ENCODE measurements at places on chromosomes 11 and 22.

- H3K4me1 ChIP-seq = no peaks in the 10 kb centered on the region
- H3K27me3 ChIP-seq = peaks cover 23% of the 10 kb centered on the region
- no peak overlapping the region for H3K27ac ChIP-seq
- no peak for DNase-seq
These were observed 41.5 kb upstream of the MS4A8 start for GRCh38 chr11:60657888-60658287.

GRCh38 chr11:91394073-91394726 lies 830.4 kb upstream of the FAT3 start:
- no peak overlapping the region for H3K4me3 ChIP-seq
- no peak overlapping the region for H3K27ac ChIP-seq
- no peaks in the 10 kb centered on the region for H3K4me1 ChIP-seq
- no peak for DNase-seq
- no peaks in the 10 kb centered on the region for H3K36me3 ChIP-seq
- no peaks in the 10 kb centered on the region for H3K27me3 ChIP-seq

DNA sequence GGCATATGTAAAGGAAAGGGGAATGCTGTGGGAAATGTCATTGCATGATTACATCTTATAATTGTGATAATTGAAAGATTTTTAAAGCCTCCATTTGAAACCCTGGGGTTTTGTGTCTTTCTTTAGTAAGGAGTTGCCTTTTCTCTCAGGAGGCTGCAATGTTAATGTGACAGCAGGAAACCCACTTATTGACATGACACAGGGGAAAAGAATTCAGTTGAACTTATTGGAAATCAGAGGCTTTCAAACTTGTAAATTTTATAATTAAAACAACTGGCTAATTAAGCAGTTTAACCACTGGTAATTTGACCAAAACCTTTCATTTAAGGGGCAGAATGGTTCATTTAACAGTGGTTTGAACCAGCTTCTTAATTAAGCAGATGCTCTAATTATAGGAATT lies 31.2 kb downstream of the MRPL48 start:
- H3K27me3 ChIP-seq = no peaks in the 10 kb centered on the region
- no peak for DNase-seq
- H3K27ac ChIP-seq = no peak overlapping the region
- H3K4me3 ChIP-seq = no peak overlapping the region
- H3K4me1 ChIP-seq = peaks cover 3% of the 10 kb centered on the region
- H3K36me3 ChIP-seq = peaks cover 30% of the 10 kb centered on the region

- H3K27ac ChIP-seq = no peak overlapping the region
- DNase-seq = no peak
- H3K4me3 ChIP-seq = no peak overlapping the region
- no peaks in the 10 kb centered on the region for H3K4me1 ChIP-seq
- H3K27me3 ChIP-seq = peaks cover 9% of the 10 kb centered on the region
These were observed 488.0 kb upstream of the CCDC90B start for GRCh38 chr11:83773950-83774880.

GRCh38 chr11:118240999-118241763 lies 11.0 kb downstream of the MPZL3 start:
- peak overlapping the region; percentile 98 for H3K27ac ChIP-seq
- peaks cover 98% of the 10 kb centered on the region for H3K4me1 ChIP-seq
- no peaks in the 10 kb centered on the region for H3K27me3 ChIP-seq
- DNase-seq = peak; percentile 77
- H3K4me3 ChIP-seq = peak overlapping the region; percentile 85

DNA sequence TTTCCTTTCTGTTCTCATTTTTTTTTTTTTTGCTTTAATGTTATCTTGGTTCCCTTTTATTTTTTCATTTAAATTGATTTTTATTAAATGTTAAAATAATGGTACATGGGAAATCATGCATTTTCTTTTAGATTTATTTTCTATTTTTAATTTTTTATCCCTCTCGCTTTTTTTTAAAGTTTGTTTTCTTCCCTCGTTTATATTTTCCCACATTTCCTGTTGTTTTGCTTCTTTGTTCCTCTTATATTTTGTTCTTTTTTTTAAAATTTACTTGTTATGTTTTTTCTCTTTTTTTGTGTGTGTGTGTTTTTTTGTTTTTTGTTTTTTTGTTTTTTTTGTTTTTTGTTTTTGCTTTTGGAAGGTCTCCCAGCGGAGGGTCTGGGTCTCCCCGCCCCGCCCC lies 34.9 kb upstream of the EIF3D start:
- H3K4me1 ChIP-seq = no peaks in the 10 kb centered on the region
- H3K27me3 ChIP-seq = peaks cover 48% of the 10 kb centered on the region
- H3K4me3 ChIP-seq = no peak overlapping the region

DNA sequence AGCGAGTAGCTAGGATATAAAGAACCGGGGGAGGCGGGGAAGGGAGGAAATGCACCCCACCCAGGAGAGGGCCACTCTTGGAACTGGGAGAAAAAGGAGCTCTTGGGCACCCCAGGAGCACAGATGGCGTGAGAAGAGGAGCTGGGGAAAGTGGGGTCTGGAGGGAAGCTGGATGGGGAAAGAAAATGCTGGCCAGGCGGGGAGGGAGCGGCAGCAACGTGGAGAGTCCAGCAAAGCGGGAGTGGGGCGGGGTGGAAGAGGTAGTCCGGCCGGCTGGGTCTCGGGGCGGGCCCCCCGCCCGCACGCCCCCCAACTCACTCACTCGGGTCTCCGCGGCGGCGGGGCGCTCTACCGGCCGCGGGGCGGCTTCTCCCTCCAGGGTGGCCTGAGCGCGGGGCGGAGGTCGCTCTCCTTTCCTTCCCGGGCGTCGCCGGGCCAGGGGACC lies 522 bp downstream of the TOB2 start:
- H3K4me3 ChIP-seq = peak overlapping the region; percentile 92
- H3K27ac ChIP-seq = peak overlapping the region; percentile 95
- peaks cover 62% of the 10 kb centered on the region for H3K36me3 ChIP-seq
- peaks cover 24% of the 10 kb centered on the region for H3K4me1 ChIP-seq

DNA sequence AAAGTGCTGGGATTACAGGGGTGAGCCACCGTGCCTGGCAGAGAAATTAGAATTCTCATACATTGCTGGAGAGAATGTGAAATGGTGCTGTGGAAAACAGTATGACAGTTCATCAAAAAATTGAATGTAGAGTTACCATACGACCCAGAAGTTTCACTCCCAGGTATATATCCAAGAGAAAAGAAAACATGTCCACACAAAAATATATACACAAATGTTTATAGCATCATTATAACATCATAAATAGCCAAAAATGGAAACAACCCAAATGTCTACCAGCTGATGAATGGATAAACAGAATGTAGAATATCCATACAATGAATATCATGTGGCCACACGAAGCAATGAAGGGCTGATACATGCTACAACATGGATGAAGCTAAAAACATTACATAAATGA lies 34.6 kb downstream of the MED15 start:
- peaks cover 91% of the 10 kb centered on the region for H3K36me3 ChIP-seq
- no peak for DNase-seq
- peak overlapping the region; percentile 19 for H3K27ac ChIP-seq
- H3K4me1 ChIP-seq = peaks cover 47% of the 10 kb centered on the region

GRCh38 chr11:58127350-58127749 lies 2.0 kb upstream of the OR9I1 start:
- no peaks in the 10 kb centered on the region for H3K4me1 ChIP-seq
- no peak overlapping the region for H3K27ac ChIP-seq
- H3K36me3 ChIP-seq = no peaks in the 10 kb centered on the region
- no peak for DNase-seq

DNA sequence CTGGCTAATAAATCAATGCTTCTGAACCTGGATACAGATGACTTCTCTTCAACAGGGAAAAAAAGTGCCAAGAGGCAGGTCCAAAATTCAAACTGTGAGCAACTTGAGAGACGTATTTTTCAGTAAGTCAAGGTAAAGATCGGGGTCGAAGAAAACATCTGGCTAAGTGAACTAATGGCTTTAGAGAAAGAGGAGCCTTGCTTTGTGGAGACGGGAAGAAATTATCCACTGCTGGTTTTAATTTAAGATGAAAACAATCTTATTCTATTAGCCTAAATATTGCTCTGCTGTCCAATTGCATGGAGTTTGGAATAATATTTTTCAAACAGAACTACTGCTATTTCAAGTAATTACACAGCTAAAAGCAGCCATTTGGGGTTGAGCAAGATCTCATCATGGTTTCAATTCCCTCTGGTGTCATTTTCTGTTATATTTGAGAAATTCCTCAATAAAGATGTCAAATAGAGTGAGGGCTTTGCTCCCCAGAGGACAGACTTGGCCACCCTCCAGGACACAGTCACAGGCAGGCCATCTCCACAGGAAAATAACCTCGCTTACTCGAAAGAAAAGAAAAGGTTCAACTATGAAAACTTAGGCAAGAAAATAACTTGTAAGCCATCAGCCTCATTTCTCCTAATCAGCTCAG lies 29.8 kb downstream of the SCUBE1 start:
- no peaks in the 10 kb centered on the region for H3K36me3 ChIP-seq
- H3K27ac ChIP-seq = no peak overlapping the region
- H3K4me3 ChIP-seq = no peak overlapping the region
- H3K4me1 ChIP-seq = no peaks in the 10 kb centered on the region
- DNase-seq = no peak

- no peak for DNase-seq
- H3K4me3 ChIP-seq = no peak overlapping the region
- no peak overlapping the region for H3K27ac ChIP-seq
These were observed 54.4 kb downstream of the RRAS2 start for GRCh38 chr11:14304601-14305000.

DNA sequence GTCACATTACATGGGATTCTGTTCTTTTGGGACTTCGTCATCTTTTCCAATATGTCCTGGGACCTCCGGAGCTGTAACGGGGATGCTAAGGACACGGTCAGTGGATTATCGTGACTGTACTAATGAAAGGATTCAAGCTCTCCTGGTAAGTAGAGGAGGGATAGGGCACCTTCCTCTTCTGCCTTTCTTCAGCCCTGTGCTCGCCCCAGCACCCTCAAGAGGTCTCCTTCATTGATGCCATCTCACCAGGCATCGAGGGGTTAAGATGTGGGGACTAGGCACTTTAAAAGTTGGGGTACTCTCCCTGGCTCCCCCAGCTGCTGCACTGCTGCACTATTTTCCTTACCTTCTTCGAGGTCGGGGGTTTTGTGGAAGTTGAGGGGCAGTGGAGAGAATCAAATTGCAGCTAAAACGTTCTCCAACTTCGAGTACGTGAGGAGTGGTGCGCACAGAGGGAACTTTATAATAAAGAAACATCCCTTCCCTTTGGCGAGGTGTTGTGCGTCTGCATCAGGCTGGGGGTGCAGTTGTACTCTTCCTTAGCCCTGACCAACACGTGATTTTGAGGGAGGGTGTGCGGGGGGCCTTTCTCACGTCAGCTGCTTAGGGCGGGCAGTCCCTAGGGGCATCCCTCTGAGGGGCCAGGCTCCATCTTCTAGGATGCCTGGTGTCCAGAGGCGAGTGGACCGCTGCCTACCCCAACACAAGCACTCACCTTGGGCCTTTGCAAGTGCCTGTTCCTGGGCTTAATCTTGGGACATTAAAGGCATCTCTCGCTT lies 96.1 kb downstream of the GRAMD1B start:
- peaks cover under 1% of the 10 kb centered on the region for H3K36me3 ChIP-seq
- no peak overlapping the region for H3K27ac ChIP-seq
- no peaks in the 10 kb centered on the region for H3K27me3 ChIP-seq
- H3K4me1 ChIP-seq = no peaks in the 10 kb centered on the region
- DNase-seq = no peak

- H3K27me3 ChIP-seq = no peaks in the 10 kb centered on the region
- H3K36me3 ChIP-seq = no peaks in the 10 kb centered on the region
- H3K4me1 ChIP-seq = no peaks in the 10 kb centered on the region
- DNase-seq = no peak
- no peak overlapping the region for H3K27ac ChIP-seq
These were observed 604.0 kb upstream of the ANO3 start for GRCh38 chr11:25727944-25728343.

- peak overlapping the region; percentile 100 for H3K4me3 ChIP-seq
- H3K27ac ChIP-seq = peak overlapping the region; percentile 100
- H3K27me3 ChIP-seq = no peaks in the 10 kb centered on the region
- H3K36me3 ChIP-seq = peaks cover 48% of the 10 kb centered on the region
- DNase-seq = peak; percentile 68
These were observed 5.5 kb upstream of the NEAT1 start for GRCh38 chr11:65416841-65417701.

GRCh38 chr22:30210235-30210909 lies 36.2 kb downstream of the LIF start:
- no peak overlapping the region for H3K27ac ChIP-seq
- no peaks in the 10 kb centered on the region for H3K36me3 ChIP-seq
- H3K27me3 ChIP-seq = no peaks in the 10 kb centered on the region
- H3K4me1 ChIP-seq = peaks cover 18% of the 10 kb centered on the region
- no peak for DNase-seq
